ENCODE measurements at places on chromosomes 6 and 20.

- no peak for DNase-seq
Observed at GRCh38 chr6:144477856-144478255, 192.7 kb downstream of the UTRN start.

DNA sequence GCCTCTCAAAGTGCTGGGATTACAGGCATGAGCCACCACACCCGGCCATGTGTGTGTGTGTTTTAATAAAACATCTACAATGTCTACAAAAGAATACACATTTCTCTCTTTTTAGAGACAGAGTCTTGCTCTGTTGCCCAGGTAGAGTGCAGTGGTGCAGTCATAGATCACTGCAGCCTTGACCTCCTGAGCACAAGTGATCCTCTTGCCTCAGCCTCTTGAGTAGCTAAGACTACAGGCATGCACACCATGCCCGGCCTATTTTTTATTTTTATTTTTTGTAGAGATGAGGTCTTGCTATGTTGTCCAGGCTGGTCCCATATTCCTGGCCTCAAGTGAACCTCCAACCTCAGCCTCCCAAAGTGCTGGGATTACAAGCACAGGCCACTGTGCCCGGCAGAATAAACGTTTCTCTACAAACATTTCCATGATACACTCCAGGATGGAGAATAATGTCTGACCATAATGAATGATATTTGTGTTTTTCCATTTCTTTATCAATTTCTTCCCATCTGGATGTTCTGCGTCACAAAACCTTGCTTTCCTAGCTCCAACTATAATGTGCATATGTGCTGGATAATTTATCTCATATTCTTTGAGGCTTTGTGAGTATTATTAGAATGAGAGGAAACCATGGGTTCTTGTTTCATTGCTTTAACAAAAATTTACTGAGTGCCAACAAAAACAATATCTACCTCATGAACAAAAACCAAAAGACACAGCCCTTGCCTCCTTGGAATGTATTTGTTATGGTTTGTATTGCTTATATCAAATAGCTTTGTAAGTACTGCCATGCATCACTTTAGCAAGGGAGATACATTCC, 28.6 kb upstream of the CCN2 start:
- DNase-seq: no peak

DNA sequence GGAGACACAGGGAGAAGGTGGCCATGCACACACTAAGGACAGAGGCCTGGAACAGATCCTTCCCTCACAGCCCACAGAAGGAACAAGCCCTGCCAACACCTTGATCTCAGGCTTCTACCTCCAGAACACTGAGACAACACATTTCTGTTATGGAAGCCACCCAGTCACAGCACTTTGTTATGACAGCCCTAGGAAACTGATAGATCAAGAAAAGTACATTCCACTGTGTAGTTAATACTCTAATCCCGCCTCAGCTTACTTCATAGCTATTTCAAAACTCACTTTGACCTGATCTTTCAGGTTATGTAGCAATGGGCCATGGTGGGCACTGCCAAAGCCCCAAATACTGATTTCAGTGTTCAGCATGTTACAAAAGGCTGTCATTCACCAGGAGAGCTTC, 66.8 kb downstream of the CD24 start:
- no peak for DNase-seq

- no peak for DNase-seq
Observed at GRCh38 chr6:41427642-41428335, 92.4 kb downstream of the NCR2 start.

DNA sequence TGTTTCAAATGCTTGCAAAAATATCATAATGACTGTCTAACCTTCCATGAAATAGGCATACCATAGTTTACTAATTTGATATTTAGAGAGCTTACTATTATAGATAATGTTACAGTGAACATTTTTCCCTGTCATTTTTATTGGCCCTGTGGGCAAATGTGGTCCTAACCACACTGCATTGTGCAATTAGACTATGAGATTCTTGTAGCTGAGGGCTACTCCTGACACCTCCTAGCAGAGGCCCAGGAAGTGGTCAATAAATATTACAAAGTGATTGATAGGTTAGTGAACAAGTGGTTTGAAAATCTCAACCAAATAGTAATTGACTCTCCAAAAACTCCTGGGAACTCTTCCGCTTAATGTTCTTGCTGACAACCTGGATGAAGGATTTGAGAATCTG, 160.5 kb upstream of the KCNG1 start:
- no peak for DNase-seq

DNA sequence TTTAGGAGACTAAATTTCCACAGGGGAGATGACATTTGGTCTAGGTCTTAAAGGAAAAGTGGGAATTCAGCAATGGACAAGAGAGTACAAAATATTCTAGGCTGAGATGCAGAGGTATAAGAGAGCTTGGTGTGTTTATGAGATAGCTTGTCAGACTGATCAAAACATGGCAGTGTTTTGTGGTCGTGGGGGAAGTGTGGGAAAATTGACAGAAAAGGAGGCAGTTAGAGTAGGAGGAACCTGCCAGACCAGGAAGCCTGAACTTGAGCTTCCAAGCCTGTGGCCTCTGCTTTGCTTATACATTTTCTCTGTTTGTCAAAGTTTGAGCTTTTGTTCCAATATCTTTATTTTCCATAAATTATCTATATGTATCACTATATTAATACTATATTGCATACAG, 69.5 kb upstream of the MAP3K7 start:
- no peak for DNase-seq

DNA sequence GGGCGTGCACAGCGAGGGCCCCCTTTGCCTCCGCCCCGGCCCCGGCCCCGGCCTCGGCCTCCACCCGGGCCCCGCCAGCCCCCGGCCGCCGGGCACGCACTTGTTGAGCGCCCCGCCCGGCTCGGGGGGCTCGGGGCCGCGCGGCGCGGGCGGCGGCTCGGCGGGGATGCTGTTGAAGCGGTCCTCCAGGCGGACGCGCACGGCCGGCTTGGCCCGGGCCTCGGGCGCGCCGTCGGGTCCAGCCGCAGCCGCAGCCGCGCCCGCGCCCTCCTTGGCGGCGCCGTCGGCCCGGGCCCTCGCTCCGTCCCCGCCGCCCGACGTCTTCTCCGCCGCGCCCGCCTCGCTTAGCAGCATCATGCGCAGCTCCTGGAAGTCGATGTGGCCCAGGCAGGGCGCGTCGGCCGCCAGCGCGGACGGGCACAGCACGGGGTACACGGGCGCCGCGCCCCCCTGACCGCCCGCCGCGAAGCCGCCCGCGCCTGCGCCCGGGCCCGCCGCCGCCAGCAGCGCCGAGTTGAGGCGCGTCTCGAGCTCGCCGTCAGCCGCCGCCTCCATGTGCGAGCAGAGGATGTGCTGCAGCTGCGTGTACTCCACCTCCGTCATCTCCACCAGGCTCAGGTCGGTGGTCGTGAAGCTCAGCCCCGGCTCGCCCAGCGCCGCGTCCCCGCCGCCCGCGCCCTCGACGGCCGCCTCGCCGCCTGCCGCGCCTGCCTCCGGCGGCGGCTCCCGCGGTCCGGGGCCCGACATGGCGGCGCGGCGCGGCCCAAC, 514 bp downstream of the TCFL5 start:
- DNase-seq: no peak
